Panc1 (cell line): ENCODE measurements at places on chromosomes 16 and 17.

GRCh38 chr16:6804461-6804860, 528.2 kb upstream of the RBFOX1 start:
- DNase-seq: no peak

DNA sequence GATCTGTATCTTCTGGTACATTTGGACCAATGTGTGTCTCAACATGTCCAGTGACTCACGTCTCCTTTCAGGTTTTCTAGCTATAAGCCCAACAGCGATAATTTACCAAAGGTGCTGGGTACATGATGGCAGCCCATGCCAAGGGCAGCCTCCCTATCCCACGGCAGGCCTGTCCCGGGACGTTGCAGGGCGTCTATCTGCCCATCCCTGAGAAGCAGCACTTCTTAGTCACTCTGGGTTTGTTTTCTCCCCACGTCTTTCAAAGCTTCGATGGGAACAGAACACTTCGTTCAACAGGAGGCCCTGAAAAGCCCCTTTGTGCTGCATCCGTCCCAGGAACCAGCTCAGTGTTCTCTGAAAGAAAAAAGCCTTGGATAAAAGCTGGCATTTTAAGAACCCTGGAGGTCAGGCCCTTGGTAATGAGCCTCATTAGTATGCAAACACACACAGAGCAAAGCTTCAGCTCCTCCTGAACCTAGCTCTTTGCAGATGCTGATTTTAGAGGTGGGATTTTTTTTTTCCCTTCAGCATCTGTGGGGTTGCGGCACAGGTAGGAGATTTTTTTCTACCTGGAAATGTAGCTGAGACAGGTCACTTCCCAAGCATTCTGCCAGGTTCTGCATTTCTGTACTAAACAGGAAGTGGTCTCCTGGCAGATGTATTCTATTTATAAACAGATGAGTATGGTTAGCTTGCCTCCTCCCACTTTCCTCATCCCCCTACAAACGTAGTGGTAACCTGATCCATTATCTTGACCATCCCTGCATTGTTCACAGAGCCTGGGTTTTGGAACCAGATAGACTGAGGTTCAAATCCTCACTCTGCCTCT, 17.5 kb upstream of the MT4 start:
- no peak for DNase-seq

DNA sequence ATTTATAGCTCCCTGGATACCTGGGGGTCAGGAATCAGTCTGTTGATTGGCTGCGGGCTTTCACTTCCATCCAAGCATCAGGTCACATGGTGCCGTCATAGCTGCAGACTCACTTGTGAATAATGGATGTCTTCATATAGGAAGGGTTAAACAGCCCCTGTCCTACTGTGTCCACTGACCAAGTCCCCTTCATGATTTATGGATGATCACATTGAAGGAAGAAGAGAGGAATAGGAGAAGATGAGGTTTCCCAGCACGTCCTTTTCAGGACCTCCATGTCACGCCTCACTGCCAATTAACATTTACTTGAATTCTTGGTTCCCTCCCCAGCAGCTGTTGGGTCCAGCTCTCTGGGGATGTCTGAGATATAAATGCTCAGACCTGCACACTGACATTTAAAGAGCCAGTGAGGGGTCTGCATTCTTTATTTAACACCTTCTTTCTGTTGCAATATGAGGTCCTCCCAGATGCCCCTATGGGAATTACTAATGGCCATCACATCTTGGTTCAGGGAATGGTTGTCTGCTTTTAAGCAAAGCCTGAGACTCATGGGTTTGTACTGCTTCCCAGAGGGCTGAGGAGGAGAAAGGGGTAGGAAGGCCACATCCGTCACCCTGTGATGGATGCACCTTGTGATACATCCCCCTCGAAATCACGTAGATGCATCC, 230.6 kb upstream of the HSBP1 start:
- DNase-seq: no peak

GRCh38 chr16:78490431-78490830, 391.0 kb downstream of the WWOX start:
- no peak for DNase-seq

GRCh38 chr17:76512366-76513305, 11.4 kb upstream of the RHBDF2 start:
- DNase-seq: no peak
